ENCODE measurements at places on chromosomes 1 and 21.

- DNase-seq: no peak
Observed at GRCh38 chr1:115456441-115456961, 118.5 kb upstream of the NGF start.

- DNase-seq: no peak
Observed at GRCh38 chr1:115908565-115909274, 67.6 kb upstream of the SLC22A15 start.

GRCh38 chr1:28190337-28190979 is 14.0 kb upstream of the PTAFR start:
- no peak for DNase-seq

DNA sequence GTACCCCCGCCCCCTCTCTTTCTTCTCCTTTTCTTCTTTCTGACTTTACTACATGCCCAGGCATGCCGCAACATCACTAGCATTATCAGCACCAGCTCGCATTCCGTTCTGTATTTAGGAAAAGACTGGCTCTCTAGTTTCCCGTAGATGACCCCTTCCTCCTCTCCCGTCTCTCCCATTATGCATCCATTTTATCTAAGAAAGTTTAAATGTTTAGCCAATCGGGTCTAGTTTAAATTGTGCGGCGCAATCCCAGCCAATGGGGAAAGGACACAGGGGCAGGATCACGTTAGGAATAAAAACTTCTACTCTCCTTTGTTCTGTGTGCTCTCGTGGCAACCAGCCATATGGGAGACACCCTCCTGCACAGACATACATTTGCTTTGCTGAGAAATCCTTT is 2.3 kb upstream of the KRTAP10-7 start:
- DNase-seq: no peak

- DNase-seq: no peak
Observed at GRCh38 chr1:110607536-110608230, 1.5 kb upstream of the KCNA2 start.

DNA sequence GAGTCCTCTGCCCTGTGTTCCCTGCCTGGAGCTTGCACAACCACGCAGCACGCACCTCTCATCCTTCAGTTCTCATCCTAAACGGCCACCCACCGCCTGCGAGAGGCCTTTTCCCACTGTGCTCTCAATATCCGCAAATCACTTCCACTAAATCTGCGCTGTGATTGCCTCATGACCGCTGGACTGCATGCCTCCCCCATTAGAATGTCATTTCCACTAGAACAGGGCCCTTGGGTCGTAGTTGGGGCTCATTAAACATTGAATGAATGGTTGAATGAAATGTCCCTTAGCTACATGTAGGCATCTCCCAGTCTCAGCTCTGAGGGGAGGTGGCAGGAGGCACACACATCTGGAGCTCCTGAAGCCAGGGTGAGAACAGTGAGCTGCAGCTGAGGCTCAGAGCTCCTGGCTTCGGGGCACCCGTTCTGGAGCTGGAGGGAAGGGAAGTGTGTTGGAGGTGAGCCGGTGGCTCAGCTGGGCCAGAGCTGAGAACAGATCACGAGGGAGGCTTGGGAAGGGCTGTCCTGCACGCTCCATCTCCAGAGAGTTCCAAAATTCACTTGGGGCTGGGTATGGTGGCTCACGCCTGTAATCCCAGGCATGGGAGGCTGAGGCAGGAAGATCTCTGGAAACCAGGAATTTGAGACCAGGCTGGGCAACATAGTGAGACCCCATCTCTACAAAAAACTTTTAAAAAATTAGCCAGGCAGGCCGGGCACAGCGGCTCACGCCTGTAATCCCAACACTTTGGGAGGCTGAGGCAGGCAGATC is 30.4 kb downstream of the TMEM201 start:
- no peak for DNase-seq

DNA sequence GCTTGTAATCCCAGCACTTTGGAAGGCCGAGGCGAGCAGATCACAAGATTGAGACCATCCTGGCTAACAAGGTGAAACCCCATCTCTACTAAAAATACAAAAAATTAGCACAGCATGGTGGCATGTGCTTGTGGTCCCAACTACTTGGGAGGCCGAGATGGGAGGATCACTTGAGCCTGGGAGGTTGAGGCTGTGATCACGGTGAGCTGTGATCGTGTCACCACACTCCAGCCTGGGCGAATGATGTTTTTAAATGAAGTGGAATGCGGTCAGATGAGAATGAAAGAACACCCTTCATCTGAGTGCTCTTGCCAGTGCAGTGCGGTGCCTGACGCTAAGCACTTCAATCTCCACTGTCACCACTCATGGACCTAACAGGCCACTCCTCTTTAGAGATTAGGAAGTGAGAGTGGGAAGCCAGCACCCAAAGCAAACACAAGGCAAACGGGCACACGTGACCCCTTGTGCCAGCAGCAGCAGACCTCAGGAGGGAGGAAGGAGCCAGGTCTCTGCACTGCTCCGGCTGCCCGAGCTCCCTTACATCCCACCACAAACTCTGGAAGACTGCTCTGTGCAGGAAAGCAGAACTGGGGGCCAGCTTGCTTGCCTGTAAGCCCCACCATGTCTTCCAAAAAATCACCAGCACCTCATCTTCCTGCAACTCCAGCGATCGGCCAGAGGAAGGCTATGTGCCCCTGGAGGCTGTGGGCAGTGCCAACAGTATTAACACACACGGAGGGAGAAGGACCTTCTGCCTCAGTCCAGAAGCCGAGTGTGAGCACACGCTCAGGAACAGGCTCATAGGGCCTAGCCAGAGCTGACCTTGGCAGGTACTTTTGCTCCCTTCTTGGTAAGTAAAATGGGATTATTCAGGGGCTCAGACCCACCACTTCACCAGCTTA is 9.7 kb downstream of the CTNNBIP1 start:
- peak; percentile 41 for DNase-seq

DNA sequence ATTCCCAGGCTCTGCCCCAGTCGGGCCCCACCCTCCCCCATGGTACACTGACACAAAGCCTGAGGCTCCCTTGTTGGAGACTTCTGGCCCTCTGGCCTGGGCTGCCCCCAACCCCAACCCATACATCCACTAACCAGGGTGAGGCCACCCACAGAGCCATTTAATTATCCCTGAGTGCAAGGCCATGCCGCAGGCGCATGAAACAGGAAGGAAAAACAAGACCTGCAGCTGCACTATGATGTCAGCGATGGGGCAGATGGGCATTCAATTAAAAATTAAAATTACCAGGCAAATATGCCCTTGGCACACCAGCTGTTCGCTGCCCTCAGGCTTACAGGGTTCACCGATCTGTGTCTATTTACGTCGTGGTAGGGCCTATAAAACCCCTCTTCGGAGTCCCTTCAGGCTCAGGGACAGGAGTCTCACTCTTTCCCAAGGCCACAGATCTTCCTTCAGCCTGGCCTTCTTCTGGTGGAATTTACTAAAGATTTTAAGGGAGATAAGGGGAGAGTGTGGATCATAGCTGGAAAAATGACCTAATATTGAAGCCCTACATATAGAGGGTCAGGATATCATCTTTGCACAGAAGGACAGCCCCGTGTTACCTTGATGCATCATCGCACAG is 29.6 kb upstream of the RGS16 start:
- no peak for DNase-seq

- no peak for DNase-seq
Observed at GRCh38 chr1:232162001-232162400, 467.9 kb downstream of the SIPA1L2 start.

GRCh38 chr1:112267929-112268328 is 128.1 kb upstream of the CTTNBP2NL start:
- DNase-seq: no peak

GRCh38 chr1:155893389-155894142 is 17.6 kb downstream of the RIT1 start:
- no peak for DNase-seq

DNA sequence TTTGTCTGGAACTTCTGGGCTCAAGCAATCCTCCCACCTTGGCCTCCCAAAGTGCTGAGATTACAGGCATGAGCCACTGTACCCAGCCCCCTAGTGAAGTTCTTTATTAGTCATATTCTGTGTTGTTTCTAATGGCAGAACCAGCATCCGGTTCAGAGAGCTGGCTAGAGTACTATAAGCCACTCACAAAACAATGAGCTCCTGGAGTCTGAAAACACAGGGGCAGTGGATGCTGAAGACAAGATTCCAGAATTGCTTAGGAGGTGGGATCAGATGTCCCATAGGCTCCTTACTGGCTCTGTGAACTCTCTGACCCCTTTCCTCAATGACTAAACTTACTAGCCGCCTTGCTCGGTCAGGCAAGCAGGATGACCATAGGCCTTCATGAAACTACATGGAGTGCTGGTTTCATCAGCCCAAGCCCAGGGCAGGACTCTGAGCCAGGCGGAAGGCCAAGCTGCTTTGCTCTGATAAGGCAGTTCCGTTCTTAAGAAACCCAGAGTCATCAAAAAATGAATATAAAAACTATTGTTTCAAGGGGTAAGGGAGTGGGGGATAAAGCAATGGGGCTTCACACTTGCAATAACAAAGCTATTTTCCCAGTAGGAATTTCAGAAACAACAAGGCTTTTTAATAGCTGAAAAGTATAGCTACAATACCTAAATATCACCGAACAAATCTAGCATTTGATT is 8.1 kb downstream of the MTHFR start:
- DNase-seq: no peak

DNA sequence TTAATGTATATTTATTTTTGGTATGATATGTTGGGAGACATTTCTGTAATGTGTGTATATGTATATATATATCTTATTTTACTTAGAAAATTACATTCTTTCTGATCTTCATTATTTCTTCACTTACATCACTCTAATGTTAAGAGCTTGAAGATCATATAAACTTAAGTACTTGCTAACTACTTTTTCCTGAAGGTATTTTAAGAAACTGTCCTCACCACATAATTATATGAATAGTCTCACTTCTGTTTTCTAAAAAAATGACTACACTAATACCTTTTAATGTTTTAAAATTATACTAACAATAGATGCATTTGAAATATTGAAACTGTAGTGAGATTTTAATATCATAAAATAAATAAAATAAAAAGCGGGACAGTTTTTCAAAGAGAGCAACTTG is 377.1 kb downstream of the LRRIQ3 start:
- DNase-seq: no peak

DNA sequence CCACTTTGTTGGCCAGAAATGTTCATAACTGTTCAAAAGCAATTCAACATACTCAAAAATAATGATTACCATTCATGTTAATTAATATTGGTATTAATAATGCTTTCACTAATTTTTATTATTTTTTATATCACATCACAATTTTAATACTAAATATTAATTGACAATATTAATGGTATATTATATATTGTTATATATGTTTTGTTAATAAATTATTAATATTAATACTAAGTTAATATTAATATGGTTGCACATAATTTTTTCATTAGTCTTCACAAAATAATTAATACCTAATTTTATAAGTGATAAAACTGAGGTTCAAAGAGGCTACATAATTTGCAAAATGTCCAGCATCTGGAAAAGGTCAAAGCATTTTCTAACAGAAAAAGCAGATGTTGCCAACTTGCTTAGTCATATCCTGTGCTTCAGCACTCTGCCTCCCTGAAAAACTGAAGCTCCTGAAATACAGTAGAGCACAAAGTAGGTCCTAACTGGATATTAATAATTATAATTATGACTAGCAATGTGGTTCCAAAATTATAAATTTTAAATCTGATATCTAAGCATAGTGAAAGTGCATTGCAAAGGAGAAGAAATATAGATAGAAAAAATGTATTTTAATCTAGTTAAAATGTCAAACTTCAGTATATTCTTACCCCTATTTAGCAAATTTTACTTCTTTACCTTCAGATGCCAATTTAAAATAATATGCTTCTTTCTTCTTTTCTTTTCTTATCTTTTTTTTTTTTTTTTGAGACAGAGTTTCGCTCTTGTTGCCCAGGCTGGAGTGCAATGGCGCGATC is 123.2 kb upstream of the TNFSF4 start:
- DNase-seq: no peak

- no peak for DNase-seq
Observed at GRCh38 chr1:223197923-223198627, 55.0 kb upstream of the TLR5 start.

GRCh38 chr1:30188999-30189398 is 534.4 kb downstream of the MATN1 start:
- DNase-seq: peak; percentile 0

- DNase-seq: no peak
Observed at GRCh38 chr1:42266253-42267135, 68.5 kb downstream of the FOXJ3 start.

GRCh38 chr1:147608596-147608995 is 61.7 kb downstream of the ACP6 start:
- no peak for DNase-seq

GRCh38 chr1:156839426-156840109 is 19.3 kb downstream of the INSRR start:
- no peak for DNase-seq

GRCh38 chr21:27564684-27565301 is 597.9 kb upstream of the ADAMTS5 start:
- DNase-seq: peak; percentile 53

GRCh38 chr21:38956856-38957571 is 151.3 kb downstream of the ETS2 start:
- no peak for DNase-seq

- no peak for DNase-seq
Observed at GRCh38 chr1:99672038-99672437, 26.1 kb downstream of the PALMD start.

DNA sequence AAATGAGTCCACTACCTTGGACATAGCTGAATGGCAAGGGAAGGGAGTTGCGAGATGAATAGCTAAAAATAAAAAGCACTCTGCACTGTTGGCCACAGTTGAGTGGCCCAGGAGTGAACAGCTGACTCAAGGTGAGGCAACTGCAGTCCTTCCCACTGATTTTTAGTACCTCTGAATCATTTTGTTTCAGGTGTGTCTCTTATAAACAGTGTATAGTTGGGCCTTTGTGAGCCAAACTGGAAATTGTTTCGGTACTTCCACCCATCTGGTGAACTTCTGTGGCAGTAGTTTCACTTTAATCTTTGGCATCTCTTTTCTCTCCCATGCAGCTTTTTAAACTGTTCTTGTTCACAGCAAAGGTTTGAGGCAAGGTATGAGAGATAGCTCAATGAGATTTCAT is 122.7 kb downstream of the VAV3 start:
- no peak for DNase-seq

All from tibial nerve (tissue), 4 donors.